ENCODE measurements at places on chromosomes 6 and 20. TPM values are rescaled to one million over a fixed set of nuclear protein-coding genes. Genes with fewer than 3 reads are reported as not detected.

GRCh38 chr20:18057101-18057993 lies at the start of gene OVOL2:
Gene OVOL2, minus strand, starts transcription at chr20:18057916. Its CDS starts 282 bp downstream, at chr20:18057634.
- H3K4me1 ChIP-seq, result peaks cover 30% of the 10 kb centered on the region

DNA sequence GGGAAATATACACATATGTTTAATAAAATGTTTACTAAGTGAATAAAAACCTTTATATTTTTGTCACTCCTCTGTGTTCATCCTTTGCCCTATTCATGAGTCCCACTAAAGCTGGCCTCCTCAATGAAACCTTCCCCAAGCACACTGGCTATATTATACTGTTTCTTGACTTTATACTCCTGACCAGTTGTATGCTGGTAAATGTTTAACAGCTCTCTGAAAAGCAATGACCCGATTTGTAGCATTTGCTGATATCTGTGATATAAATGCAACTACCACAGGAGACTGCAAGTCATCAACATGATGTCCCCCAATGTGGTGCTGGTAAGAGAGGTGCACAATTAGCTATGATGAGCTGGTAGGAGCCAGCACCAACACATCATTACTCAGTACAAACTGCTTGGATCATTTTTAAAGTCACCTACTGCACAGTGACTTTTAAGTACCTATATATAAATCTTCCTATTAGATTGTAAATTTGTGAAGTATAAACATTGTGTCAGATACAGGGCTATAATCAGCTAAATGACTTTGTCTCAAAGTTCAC lies 64.6 kb upstream of the MCM9 start:
- H3K4me3 ChIP-seq, result no peak overlapping the region
- H3K4me1 ChIP-seq, result 0 out of 2 replicates have a peak, but pooled peaks cover 3% of the 10 kb centered on the region
- no peaks in the 10 kb centered on the region for H3K36me3 ChIP-seq
- no peaks in the 10 kb centered on the region for H3K27me3 ChIP-seq

DNA sequence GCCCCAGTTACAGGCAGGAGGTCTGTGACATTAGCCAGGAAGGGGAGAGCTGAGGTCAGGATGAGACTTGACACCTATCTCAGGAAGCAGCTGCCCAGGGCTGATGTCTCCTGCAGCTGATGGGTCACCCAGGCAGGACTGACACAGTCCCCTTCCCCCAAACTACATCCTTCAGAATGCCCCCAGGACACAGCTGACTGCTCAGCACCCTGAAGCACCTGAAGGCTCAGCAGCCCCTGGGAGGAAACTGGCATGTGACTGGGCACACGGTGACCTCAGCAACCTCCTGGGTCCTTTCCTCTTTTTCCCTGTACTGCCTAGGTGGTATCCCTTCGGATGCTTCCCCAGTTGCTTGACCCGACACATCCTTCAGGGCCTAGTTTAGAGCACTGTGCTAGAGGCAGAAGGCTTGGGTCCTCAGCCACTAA lies 1.9 kb downstream of the SDC4 start:
- H3K4me3 ChIP-seq, result peak overlapping the region; percentile 88
- H3K4me1 ChIP-seq, result peaks cover 64% of the 10 kb centered on the region
- no peak for DNase-seq
- H3K27ac ChIP-seq, result peak overlapping the region; percentile 77
- H3K27me3 ChIP-seq, result no peaks in the 10 kb centered on the region

DNA sequence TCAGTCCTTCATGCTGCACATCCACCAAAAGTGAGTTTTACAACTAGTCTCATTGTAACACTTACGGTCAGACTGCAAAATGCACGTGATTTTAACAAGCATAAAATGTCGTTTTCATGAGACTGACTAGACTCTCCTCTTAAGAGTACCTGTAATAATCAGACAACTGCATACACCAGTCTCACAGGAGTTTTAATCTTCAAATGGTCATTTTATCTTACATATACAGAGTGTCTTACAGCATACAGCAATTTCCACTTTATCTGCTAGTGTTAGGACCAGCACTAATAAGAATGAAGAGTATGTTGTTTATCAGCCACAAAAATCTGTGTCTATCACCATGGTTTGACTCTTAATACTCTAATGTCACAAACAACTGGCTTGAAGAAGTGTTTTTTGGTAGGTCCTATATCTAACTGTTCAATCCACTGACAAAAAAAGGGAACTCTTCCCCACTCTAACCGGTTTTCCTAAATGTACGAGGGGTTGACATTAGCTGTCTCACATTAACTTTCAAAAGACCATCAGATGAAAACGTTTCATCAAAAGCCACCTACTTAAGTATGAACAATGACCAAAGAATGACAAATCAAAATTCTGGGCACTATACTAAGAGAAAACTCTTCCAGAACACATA lies 1.5 kb upstream of the ASF1A start:
- H3K4me1 ChIP-seq, result peaks cover 6% of the 10 kb centered on the region
- peak overlapping the region; percentile 95 for H3K4me3 ChIP-seq

GRCh38 chr20:41173791-41174341 lies 36.5 kb downstream of the PLCG1 start:
- no peaks in the 10 kb centered on the region for H3K27me3 ChIP-seq
- H3K4me1 ChIP-seq, result no peaks in the 10 kb centered on the region
- no peak overlapping the region for H3K4me3 ChIP-seq
- no peak for DNase-seq

GRCh38 chr20:1820138-1821079 lies 74.8 kb upstream of the SIRPA start:
- H3K27me3 ChIP-seq, result no peaks in the 10 kb centered on the region
- H3K4me3 ChIP-seq, result no peak overlapping the region
- no peak overlapping the region for H3K27ac ChIP-seq
- no peaks in the 10 kb centered on the region for H3K36me3 ChIP-seq

DNA sequence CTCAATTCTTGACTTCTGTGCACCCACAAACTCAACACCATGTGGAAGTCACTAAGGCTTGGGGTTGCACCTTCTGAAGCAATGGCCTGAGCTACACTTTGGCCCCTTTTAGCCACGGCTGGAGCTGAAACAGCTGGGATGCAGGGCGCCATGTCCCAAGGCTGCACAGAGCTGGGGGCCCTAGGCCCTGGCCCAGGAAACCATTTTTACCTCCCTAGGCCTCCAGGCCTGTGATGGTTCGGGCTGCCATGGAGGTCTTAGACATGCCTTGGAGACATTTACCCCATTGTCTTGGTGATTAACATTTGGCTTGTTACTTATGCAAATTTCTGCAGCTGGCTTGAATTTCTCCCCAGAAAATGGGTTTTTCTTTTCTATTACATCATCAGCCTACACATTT lies 86.9 kb downstream of the MTFR2 start:
- H3K36me3 ChIP-seq, result no peaks in the 10 kb centered on the region
- no peak for DNase-seq
- H3K4me3 ChIP-seq, result no peak overlapping the region
- no peaks in the 10 kb centered on the region for H3K4me1 ChIP-seq
- H3K27me3 ChIP-seq, result no peaks in the 10 kb centered on the region
- H3K27ac ChIP-seq, result no peak overlapping the region

GRCh38 chr6:91782802-91783201 lies 1195.9 kb upstream of the MAP3K7 start:
- H3K27ac ChIP-seq, result no peak overlapping the region
- no peak for DNase-seq
- no peaks in the 10 kb centered on the region for H3K36me3 ChIP-seq

- H3K27me3 ChIP-seq, result no peaks in the 10 kb centered on the region
- H3K27ac ChIP-seq, result no peak overlapping the region
- DNase-seq, result no peak
- H3K4me3 ChIP-seq, result no peak overlapping the region
- H3K4me1 ChIP-seq, result no peaks in the 10 kb centered on the region
- H3K36me3 ChIP-seq, result no peaks in the 10 kb centered on the region
These were observed 192.2 kb upstream of the EXOC2 start for GRCh38 chr6:885051-885590.

DNA sequence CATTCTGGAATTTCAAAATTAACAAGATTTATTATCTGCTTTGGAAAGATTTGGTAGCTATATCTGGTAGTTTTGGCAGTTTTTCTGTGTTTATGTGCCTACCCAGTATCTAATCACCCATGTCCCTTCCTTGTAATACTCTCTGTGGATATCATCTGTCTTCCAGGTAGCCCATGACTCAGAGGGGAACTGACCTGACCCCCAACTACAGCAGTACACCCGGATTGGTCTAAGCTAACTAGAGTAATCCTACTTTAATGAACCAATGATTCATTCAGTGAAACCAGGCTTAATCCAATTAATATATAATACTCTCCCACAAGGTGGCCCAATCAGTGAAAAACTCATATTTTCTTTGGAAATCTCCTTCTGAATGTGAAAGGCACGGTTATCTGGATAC lies 295.3 kb upstream of the SULF2 start:
- no peaks in the 10 kb centered on the region for H3K4me1 ChIP-seq
- H3K27me3 ChIP-seq, result peaks cover 2% of the 10 kb centered on the region
- H3K36me3 ChIP-seq, result no peaks in the 10 kb centered on the region
- DNase-seq, result no peak
- H3K4me3 ChIP-seq, result no peak overlapping the region

DNA sequence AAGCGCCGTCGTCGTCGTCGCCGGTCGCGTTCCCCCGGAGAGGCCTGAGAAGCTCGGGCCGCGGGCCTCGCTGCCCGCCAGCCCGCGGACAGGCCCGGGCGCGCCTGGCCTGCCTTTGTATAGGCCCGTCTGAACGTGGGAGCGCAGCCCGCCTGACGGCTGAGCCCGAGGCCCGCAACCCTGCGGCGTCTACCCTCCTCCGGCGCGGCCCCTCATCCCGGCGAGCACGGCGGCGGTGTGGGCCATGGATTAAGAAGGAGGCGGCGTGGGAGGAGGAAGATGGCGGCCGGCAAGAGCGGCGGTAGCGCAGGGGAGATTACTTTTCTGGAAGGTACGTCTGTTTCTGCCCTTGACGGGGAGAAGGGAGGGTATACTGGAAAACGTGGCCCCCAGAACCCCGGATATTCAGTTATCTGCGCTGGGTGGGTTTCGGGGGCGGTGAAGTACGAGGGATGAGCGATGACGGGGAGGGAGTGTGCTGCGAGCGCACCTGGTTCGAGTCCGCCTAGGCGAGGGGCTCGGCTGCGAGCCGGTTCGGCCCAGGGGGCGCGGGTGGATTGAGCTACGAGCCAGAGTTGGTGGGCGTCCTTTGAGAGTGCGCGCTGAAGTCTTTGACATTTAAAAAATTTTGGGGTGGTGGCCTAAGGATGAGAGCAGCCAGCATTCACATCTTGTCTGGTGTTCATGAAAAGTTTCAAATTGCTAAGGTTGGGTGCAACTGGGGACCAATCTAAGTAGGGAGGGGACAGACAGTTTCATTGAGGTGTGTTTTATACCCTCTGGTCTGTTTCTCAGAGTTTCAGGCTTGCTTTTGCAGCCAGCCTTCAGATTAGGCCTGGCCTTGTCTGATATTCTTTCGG lies 796 bp downstream of the SENP6 start:
- H3K27me3 ChIP-seq, result no peaks in the 10 kb centered on the region
- DNase-seq, result peak; percentile 36
- H3K36me3 ChIP-seq, result no peaks in the 10 kb centered on the region
- peak overlapping the region; percentile 94 for H3K4me3 ChIP-seq

DNA sequence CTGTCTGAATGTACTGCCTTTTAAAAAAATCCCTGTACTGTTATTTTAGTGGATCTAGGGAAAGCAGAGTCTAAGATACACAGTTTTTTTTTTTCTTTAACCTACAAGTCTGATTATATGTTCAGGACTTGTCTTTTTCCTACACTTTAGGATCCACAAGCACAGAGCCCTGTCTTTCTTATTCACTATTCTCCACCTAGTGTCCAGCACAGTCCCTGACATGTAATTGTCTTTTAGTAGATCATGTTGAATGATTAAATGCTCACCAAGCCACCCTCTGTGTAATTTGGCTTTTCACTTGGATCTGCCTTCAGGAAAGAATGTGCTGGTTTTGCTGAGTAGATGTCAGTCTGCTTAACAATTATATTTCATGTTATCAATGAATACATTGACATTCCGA lies 35.8 kb upstream of the YWHAB start:
- peaks cover 25% of the 10 kb centered on the region for H3K4me1 ChIP-seq
- DNase-seq, result no peak
- H3K27ac ChIP-seq, result no peak overlapping the region
- no peak overlapping the region for H3K4me3 ChIP-seq
- no peaks in the 10 kb centered on the region for H3K27me3 ChIP-seq

- no peaks in the 10 kb centered on the region for H3K4me1 ChIP-seq
- no peaks in the 10 kb centered on the region for H3K36me3 ChIP-seq
- H3K27ac ChIP-seq, result no peak overlapping the region
- no peak overlapping the region for H3K4me3 ChIP-seq
- no peak for DNase-seq
These were observed 197.1 kb upstream of the RGS17 start for GRCh38 chr6:153328194-153328593.

GRCh38 chr6:5042436-5042835 lies 38.6 kb upstream of the RPP40 start:
- no peak for DNase-seq
- no peaks in the 10 kb centered on the region for H3K27me3 ChIP-seq
- no peaks in the 10 kb centered on the region for H3K4me1 ChIP-seq

GRCh38 chr20:12413116-12413515 lies 495.4 kb downstream of the BTBD3 start:
- no peak for DNase-seq
- no peak overlapping the region for H3K4me3 ChIP-seq
- no peaks in the 10 kb centered on the region for H3K27me3 ChIP-seq
- H3K4me1 ChIP-seq, result no peaks in the 10 kb centered on the region
- no peak overlapping the region for H3K27ac ChIP-seq
- H3K36me3 ChIP-seq, result no peaks in the 10 kb centered on the region

DNA sequence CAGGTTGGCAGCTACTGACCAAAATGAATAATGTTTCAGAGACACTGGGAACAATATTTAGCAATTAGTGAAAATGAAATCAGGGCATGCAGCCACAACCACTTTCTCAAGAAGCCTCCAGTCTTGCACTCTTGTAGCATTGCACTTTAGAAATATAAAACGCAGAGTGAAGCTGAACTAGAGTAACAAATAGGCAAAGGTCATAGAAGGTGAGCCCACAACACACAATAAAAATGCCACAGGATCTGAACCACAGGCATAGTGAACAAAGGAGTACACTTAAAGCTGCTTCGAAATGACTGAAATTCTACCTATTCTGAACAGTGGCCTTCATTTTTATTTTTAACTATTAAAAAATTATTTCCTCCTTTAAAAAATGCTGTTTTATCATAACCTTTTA lies 25.0 kb downstream of the DDO start:
- H3K4me3 ChIP-seq, result no peak overlapping the region
- H3K4me1 ChIP-seq, result peaks cover 18% of the 10 kb centered on the region
- no peaks in the 10 kb centered on the region for H3K27me3 ChIP-seq
- DNase-seq, result no peak
- no peak overlapping the region for H3K27ac ChIP-seq

DNA sequence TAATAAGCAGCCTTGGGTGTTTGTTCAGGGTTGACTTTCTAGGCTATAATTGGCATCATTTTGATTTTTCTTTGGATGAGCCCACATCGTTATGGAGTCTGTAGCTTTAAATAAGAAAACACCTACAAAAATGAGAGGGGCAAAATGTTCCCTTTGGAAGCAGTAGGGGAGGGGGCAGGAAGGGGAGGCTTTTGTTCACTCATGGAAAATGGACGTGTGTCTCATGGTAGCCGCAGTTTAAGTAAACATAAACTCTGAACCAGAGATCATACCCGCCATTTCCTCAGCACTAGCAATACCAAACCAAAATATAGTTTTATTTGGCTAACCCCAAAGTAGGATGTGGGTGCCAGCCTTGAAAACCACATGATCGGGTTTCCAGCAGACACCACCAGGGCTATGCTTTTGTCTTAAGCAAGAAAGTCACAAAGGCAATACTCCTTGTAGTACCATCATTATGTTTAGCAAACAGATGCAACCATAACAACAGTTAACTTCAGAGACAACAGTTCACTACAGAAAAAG lies 572.5 kb upstream of the JAG1 start:
- no peak overlapping the region for H3K4me3 ChIP-seq
- no peak for DNase-seq
- no peaks in the 10 kb centered on the region for H3K36me3 ChIP-seq
- H3K4me1 ChIP-seq, result 0 out of 2 replicates have a peak, but pooled peaks cover 11% of the 10 kb centered on the region

Gene GNRH2
- not detected for total RNA-seq

Gene ULBP3
- total RNA-seq, result 8.1 TPM

Gene REM1
- not detected for total RNA-seq

Gene GCLC
- 88.9 TPM for total RNA-seq

Gene ADNP
- 154 TPM for total RNA-seq

Gene BPIFB1
- not detected for total RNA-seq
